Astrocyte (in vitro differentiated cells and primary cell): ENCODE measurements at places on chromosomes 4 and X. TPM values are rescaled to one million over a fixed set of nuclear protein-coding genes. Genes with fewer than 3 reads are reported as not detected.
A peak's percentile ranks its signal among the peaks of the same experiment; 100 is the strongest.

- no peak overlapping the region for H3K27ac ChIP-seq
- H3K4me3 ChIP-seq, result no peak overlapping the region
- peaks cover 35% of the 10 kb centered on the region for H3K4me1 ChIP-seq
- peaks cover 7% of the 10 kb centered on the region for H3K27me3 ChIP-seq
- no peak for DNase-seq
These were observed 47.5 kb upstream of the TRIM2 start for GRCh38 chr4:153156721-153157120.

DNA sequence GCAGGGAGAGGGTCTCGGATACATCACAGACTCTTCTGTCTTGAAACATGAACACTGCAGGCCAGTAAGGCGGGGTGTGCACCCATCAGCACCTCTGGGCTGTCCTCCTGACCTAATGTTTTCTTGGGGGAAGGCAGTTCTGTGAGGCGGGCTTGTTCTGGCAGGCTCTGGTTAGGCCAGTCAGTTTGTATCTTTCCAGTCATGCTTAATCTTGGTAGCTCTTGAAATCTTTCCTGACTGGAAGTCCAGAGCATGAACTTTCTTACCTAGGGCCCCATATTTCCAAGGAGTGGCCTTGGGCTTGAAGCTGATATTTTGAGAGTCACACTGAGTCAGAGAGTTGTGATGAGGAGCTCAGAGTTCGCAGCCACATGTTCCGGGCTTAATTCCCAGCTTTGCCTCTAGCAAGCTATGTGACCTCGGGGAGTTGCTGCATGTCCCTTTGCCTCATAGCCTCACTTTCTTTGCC lies 54.2 kb upstream of the RASSF6 start:
- no peaks in the 10 kb centered on the region for H3K27me3 ChIP-seq
- no peak overlapping the region for H3K27ac ChIP-seq
- no peak overlapping the region for H3K4me3 ChIP-seq
- H3K4me1 ChIP-seq, result peaks cover 17% of the 10 kb centered on the region
- DNase-seq, result no peak
- H3K36me3 ChIP-seq, result no peaks in the 10 kb centered on the region

DNA sequence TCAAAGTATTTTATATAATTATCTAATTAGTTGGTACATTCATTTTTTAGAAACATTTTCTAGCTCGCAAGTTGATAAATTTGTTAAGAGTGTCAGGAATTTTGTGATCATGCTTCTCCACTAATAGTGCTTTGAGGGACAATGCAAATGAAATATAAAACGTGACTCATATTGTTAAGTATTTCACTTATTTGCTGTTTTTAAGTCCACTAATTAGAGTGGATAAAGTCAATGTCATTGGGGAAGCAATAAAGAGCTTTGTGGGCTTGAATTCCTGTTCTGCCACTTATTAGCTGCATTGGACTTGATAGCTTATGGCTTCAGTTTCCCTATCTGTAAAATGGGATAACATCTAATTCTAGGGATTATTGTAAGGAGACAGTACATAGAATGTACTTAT lies 26.5 kb upstream of the ANAPC4 start:
- H3K36me3 ChIP-seq, result no peaks in the 10 kb centered on the region
- DNase-seq, result peak; percentile 5
- peaks cover 11% of the 10 kb centered on the region for H3K4me1 ChIP-seq
- no peaks in the 10 kb centered on the region for H3K27me3 ChIP-seq
- H3K27ac ChIP-seq, result no peak overlapping the region
- H3K4me3 ChIP-seq, result no peak overlapping the region

GRCh38 chr4:3870567-3870962 lies 104.4 kb downstream of the ADRA2C start:
- H3K27me3 ChIP-seq, result peaks cover 22% of the 10 kb centered on the region
- no peak overlapping the region for H3K4me3 ChIP-seq
- H3K36me3 ChIP-seq, result no peaks in the 10 kb centered on the region
- no peak overlapping the region for H3K27ac ChIP-seq

The ALAS2 gene
- not detected in 2 replicates for total RNA-seq

The PCDH7 gene
- total RNA-seq, result 40.8 and 45.4 TPM in 2 replicates

GRCh38 chr4:183554878-183555585 lies 50.2 kb downstream of the ING2 start:
- no peak overlapping the region for H3K27ac ChIP-seq
- peaks cover 4% of the 10 kb centered on the region for H3K27me3 ChIP-seq
- DNase-seq, result no peak
- no peaks in the 10 kb centered on the region for H3K36me3 ChIP-seq
- H3K4me1 ChIP-seq, result no peaks in the 10 kb centered on the region
- no peak overlapping the region for H3K4me3 ChIP-seq

The GAGE1 gene
- total RNA-seq, result not detected in 2 replicates

The MAGEA9B gene
- total RNA-seq, result not detected in 2 replicates

The VEGFD gene
- total RNA-seq, result not detected in 2 replicates

- H3K4me3 ChIP-seq, result peak overlapping the region; percentile 44
- H3K36me3 ChIP-seq, result no peaks in the 10 kb centered on the region
- H3K27ac ChIP-seq, result no peak overlapping the region
These were observed 1.2 kb downstream of the LINC00632 start for GRCh38 chrX:140710710-140711109.

The CBR4 gene
- total RNA-seq, result 16.5 and 16.8 TPM in 2 replicates

- DNase-seq, result no peak
- no peak overlapping the region for H3K27ac ChIP-seq
- H3K4me1 ChIP-seq, result no peaks in the 10 kb centered on the region
- no peak overlapping the region for H3K4me3 ChIP-seq
These were observed 19.4 kb downstream of the TET2 start for GRCh38 chr4:105166066-105166465.

The CWH43 gene
- not detected in 2 replicates for total RNA-seq

The CXCL11 gene
- 5.8 and 7.6 TPM in 2 replicates for total RNA-seq

DNA sequence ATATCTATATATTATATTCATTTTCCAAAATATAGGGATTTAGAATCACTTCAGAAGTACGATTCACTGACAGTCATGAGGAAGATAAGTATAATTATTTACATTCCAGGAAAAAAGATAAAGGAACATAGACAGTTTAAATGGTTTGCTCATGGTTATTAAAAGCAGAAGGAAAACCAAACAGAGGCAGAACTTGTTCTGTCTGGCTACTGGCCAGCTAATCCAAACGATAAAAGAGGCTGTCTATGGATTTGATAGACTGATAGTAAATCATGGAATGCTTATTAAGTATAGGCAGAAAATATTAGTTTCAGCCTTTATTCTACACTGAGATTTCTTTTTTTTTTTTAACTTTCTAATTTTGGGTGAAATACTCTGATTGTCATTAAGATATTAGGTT lies 50.2 kb downstream of the RPGR start:
- no peaks in the 10 kb centered on the region for H3K36me3 ChIP-seq
- H3K27me3 ChIP-seq, result no peaks in the 10 kb centered on the region
- no peak overlapping the region for H3K27ac ChIP-seq
- DNase-seq, result no peak
- peaks cover 16% of the 10 kb centered on the region for H3K4me1 ChIP-seq
- H3K4me3 ChIP-seq, result no peak overlapping the region

GRCh38 chr4:32417113-32417704 lies 1697.0 kb downstream of the PCDH7 start:
- no peak overlapping the region for H3K27ac ChIP-seq
- DNase-seq, result no peak
- H3K27me3 ChIP-seq, result no peaks in the 10 kb centered on the region

The UGT8 gene
- total RNA-seq, result 6.4 and 7.7 TPM in 2 replicates

GRCh38 chrX:39811376-39811775 lies 286.4 kb downstream of the BCOR start:
- no peaks in the 10 kb centered on the region for H3K27me3 ChIP-seq
- H3K4me1 ChIP-seq, result peaks cover 31% of the 10 kb centered on the region
- no peak overlapping the region for H3K27ac ChIP-seq
- no peaks in the 10 kb centered on the region for H3K36me3 ChIP-seq
- no peak overlapping the region for H3K4me3 ChIP-seq
